Gastroesophageal sphincter (tissue), 4 donors: ENCODE measurements at places on chromosomes 12 and 14. TPM values are rescaled to one million over a fixed set of nuclear protein-coding genes. Genes with fewer than 3 reads are reported as not detected.

Gene NANOG
- total RNA-seq, result 0.47 TPM

Gene CLEC9A
- not detected for total RNA-seq

Gene ST8SIA1
- total RNA-seq, result 10.9 TPM

Gene TBX3
- total RNA-seq, result 8.3 TPM

Gene SRRM4
- 0.04 TPM for total RNA-seq

Gene RECQL
- total RNA-seq, result 49.4 TPM

Gene SLC38A4
- total RNA-seq, result not detected

Gene DHRS2
- not detected for total RNA-seq

Gene LYSET
- total RNA-seq, result 16.8 TPM

Gene SLC22A17
- total RNA-seq, result 22.7 TPM

Gene SOAT2
- 0.31 TPM for total RNA-seq

Gene BHLHE41
- total RNA-seq, result 5.3 TPM

Gene EMP1
- total RNA-seq, result 208 TPM

Gene TPH2
- total RNA-seq, result not detected

Gene REP15
- 0.40 TPM for total RNA-seq

Gene CCDC38
- total RNA-seq, result not detected

Gene CEP83
- 6.3 TPM for total RNA-seq
